ENCODE measurements at places on chromosomes 1 and 21.

DNA sequence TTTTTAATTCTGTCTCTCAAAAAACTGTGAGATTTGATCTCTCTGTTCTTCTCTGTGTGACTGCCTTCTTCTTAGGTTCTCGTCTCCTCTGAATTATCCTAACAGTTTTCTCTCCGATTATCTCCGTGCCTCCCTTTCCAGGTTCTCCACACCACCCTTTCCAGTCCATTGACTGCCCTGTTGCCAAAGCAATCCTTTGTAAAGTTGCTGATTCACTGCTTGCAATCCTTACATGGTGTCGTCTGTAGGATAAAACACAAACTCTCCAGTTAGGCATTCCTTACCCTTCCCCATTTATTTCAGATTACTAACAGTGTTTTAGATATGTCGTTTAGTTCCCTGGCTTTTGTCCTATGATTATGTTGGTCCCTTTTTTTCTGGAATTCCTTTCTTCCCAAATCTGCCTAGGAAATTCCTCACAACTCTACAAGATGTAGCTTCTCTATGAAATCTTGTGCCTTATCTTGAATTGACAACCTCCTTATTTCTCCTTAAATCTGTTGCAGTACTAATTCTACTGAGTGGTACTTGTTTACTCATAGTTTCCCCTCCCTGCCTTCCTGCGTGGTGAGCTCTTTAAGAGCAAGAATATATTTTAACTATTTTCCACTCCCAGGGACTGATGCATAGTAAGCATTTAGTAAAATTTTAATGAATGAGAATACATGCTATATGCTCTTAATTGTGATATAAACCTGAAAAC, 22.3 kb downstream of the RCOR3 start:
- no peak for DNase-seq

- DNase-seq, result no peak
Observed at GRCh38 chr1:53069663-53070327, 7.8 kb downstream of the PODN start.

GRCh38 chr1:28508435-28508754, 2.6 kb downstream of the RCC1 start:
- DNase-seq, result no peak

- no peak for DNase-seq
Observed at GRCh38 chr1:237953238-237953637, 62.5 kb upstream of the ZP4 start.

DNA sequence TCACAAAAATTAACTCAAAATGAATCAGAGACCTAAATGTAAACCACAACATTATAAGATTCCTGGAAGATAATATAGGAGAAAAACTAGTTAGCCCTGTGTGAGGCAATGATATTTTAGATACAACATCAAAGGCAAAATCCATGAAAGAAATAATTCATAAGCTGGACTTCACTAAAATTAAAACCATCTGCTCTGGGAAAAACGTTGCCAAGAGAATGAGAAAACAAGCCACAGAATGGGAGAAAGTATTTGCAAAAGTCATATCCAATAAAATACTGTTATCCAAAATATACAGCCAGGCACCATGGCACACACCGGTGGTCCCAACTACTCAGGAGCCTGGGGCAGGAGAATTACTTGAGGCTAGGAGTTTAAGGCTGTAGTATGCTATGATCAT, 70.3 kb downstream of the SYF2 start:
- no peak for DNase-seq

- DNase-seq, result no peak
Observed at GRCh38 chr1:215749414-215749813, 182.3 kb downstream of the KCTD3 start.

DNA sequence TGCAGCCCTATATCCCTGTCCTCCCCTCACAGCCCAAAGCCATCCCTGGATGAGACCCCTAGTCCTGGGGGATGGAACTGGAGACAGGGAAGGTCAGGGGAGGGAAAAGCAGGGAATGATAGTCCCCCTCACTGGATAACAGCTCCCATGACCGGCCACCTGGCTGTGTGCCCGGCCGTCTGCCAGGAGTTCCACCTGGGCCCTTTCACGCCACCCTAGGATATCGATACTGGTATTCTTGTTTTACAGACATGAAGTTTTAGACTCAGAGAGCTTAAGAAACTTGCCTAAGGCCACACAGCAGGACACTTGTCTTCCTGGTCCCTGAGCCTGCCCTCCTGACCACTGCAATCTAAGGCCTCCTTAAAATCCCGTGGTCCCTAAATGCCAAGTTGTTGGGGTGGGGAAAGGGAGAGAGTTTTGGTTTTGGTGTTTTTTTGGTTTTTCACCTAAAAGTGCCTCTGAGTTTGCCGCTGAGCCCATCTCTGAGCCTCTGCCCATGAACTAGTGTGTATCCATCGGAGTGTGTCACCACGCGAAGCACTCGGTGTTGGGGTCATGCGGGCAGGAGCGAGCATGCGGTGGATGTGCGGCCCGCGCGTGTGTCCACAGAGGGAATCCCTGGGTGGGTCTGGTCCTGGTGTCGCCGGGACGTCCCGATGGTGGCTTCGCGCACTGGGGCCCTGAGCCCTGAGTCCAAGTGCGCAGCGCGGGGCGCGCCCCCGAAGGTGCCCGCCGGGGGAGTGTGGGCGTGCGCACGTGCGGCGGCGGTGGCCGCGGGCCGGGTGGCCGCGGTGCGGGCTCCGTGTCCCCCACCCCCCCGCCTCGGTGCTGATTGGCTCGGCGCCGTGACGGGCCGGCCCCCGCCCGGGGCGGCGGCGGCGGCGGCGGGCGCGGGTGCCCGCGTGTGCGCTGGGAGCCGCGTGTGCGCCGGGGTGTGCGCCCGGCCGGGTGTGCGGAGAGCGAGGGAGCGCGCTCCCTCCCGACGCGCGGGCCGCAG, at the start of gene EPHA8:
EPHA8 (plus strand) TSS at position 906 of the 1,000 bp plus-strand sequence. CDS start 147 bp downstream, outside the sequence.
- DNase-seq, result no peak

DNA sequence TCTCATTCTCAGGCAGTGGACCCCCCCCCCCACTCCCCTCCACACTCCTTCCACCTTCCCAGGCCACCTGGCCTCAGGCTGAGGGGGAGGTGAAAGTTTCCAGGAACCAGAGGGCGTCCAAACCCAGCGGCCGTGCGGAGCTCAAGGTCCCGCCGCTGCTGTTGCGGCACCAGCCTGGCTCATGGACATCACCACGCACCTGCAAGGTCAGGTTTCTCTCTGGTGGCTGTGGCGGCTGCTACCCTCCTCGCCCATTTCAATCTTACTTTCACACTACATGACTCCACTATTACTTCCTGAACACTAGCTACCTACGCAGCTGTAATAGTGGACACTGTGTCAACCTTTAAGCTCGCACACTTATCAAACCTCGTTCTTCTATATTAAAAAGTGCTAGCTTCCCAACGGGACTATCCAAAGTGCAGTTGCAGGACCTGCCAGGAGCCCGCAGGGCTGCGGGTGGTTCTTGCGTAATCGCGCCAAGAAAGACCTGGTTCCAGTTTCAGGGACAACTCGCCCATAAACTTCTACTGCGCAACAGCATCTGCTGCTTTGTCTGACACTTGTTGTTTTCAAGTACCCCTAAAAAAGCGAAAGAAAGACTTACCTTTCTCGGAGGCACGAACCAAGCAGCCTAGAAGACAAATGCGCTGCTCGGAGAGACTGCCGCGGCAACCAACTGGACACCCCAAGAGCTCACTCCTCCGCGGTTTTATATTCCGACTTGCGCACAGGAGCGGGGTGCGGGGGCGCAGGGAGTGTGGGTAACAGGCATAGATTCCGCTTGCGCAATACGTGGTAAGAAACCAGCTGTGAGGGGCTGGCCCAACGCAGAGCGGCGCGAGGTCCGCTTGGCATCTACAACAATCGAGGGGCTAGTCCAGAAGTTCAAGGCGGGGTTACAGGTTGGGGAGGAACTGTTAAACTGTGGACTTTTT, at the start of gene DIRAS3:
DIRAS3 (minus strand) TSS at position 687 of the 938 bp plus-strand sequence. CDS start 3,330 bp downstream, outside the sequence.
- no peak for DNase-seq

- no peak for DNase-seq
Observed at GRCh38 chr1:232164078-232164963, 465.6 kb downstream of the SIPA1L2 start.

DNA sequence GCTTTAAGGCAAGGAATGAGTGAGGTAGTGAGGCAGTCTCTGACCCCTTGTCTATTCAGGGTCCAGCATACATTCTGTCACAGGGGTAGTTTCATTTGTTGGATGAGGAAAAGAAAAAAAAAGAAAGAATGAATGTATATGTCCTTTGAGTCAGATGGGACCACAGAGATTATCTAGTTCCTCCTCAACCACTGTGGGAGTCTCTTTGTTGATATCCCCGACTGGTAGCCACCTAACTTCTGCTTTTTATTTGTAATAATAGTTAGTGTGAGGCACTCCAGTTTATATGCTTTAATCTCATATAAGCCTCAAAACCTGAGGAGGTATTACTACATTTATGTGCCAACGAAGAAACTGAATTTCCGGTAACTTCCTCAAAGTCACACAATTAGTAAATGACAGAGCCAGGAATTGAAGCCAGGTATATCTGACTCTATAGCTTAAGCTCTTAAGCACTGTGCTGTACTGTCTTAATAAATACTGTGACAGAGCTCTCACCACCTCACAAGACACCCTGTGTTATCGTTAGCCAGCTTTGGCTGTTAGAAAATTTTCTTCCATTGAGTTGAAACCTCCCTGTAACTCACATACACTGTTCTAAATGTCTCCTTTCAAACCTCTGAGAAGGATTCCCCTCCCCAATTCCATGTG, 82.2 kb downstream of the MDM4 start:
- no peak for DNase-seq

- DNase-seq, result no peak
Observed at GRCh38 chr1:187010571-187011309, 182.0 kb downstream of the PLA2G4A start.

DNA sequence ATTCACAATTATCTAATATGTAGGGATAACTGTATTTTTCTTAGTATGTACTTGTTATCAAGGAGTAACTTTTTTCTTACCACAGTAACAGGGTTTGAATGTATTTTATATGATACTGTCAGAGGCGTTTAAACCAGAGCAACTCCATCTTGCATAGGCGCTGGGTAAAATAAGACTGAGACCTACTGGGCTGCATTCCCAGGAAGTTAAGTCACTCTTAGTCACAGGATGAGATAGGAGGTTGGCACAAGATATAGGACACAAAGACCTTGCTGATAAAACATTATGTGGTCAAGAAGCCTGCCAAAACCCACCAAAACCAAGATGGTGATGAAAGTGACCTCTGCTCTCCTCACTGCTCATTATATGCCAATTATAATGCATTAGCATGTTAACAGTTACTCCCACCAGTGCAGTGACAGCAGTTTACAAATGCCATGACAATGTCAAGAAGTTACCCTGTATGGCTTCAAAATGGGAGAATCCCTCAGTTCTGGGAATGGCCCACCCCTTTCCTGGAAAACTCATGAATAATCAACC, 64.8 kb downstream of the RPE65 start:
- no peak for DNase-seq

DNA sequence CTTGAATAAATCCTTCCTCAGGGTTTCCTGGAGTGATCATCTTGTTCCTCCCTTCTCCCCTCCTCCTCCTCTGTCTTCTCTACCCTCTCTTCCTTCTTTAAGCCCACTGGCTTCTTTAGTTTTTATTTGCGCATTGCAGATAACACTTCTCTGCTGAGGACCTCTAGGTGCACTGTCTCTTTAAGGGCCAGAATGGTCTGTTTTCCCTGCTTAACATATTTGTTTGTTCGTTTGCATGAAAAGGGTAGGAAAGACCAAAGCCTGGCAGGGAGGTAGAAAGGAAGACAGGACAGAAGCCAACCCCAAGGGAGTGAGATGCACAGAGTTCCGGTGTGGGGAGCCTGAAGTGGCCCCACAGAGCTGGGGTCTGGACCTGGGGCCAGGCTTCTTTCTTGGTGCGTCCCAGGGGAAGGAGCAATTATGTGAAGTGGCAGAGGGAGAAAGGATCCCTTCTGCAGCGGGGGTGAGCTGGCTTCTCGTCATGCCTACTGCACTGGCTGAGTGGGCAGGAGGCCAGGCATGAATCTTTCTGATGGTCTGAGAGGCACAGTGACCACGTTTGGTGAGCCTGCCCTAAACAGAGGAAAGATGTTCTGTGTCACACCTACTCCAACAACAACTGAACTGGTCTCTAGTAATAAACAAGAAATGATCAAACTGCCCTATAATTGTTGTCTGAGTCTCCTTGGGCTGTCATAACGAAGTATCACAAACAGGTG, 232.7 kb downstream of the KCNJ6 start:
- no peak for DNase-seq

GRCh38 chr1:184409011-184409410, 22.2 kb downstream of the C1orf21 start:
- no peak for DNase-seq

DNA sequence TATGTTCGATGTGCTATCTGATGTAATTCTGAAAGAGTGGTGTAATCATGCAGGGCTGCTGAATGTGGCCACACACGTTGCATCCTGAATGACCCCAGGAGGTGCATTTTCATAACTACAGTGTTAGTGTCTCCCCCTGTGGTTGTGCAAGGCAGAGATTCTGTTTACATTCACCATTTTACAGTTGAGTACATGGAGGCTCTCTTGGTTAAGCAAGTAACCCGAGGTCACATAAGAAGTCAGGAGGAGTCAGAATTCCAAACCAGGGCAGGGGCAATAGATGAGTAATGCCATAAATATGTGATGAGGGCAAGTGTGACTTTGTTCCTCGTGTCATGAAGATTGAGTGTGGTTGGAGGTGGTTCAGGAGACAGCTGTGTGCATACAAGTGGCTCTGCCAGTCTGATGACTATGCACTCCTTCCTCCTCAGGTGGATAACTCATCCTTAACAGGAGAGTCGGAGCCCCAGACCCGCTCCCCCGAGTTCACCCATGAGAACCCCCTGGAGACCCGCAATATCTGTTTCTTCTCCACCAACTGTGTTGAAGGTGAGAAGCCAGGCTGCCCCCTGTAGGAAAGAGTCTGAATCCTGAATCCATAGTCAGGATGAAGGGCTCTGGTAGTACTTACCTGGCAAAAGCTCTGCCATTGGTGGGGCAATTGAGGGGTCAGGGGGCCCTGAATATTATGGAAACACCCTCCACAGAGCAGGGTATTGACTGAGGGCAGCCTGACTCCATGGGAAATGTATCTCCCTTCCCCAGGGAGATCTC, 9.3 kb downstream of the ATP1A2 start:
- no peak for DNase-seq

DNA sequence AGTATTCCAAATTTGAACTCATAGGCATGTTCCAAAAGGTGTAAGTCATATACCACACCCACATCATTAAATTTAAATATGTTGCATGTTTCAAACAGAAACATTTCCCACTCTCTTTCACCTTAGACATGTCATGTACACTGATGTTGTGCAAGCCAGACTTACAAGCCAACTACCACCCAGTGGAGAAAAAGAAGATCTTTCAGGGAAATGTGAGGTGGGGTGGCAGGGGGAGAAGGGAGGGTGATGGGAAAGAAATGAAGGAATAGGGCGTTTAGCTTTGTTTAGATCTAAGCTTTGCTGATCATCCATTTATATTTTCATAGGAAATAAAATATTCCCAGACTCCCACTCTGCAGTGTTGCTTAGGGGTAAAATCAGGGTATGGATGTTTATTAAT, 1.6 kb downstream of the NEGR1 start:
- no peak for DNase-seq
